ENCODE measurements at places on chromosomes 3 and 15.

DNA sequence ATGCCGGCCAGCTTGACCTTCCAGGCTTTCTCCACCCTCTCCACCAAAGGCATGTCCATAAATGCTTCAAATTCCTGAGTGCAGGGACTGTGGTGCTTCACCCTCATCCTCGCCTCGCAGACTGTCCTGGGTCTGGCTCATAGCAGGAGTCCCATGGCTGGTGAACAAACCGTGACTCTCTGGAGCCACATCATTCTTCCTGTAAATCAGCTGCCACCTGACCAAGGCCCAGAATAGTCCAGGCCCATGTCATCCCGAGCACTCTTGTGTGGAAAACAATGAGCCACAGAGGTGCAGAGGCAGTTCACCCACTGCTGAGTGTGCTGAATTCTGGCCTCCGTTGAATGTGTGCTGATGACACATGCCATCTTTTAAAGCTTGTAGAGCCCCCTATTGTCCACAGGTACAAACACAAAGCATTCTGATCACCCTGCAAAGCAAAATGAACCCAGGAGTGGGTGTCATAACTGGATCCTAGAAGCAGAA, 68.6 kb downstream of the ABHD5 start:
- DNase-seq, result no peak

DNA sequence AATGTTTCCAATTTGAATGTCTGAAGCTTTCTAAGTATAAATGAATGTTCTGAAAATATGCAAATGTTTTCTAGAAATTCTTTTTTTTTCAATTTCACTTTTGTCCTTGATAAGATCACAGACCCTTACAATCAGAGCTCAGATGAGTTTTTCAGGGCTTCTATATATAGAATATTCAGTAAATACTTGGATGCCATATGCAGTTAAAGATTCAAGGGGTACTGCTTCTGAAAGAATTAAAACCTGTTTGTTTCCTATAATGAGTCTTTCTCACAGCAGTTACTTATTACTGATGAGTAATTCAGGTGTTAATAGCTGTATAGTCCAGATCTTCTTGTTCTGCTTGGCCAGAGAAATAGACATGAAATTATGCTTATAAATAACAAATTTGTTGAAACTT, 812.6 kb downstream of the ZPLD1 start:
- DNase-seq, result no peak

- no peak for DNase-seq
These were observed 827 bp downstream of the PLCB2 start for GRCh38 chr15:40306908-40307307.

DNA sequence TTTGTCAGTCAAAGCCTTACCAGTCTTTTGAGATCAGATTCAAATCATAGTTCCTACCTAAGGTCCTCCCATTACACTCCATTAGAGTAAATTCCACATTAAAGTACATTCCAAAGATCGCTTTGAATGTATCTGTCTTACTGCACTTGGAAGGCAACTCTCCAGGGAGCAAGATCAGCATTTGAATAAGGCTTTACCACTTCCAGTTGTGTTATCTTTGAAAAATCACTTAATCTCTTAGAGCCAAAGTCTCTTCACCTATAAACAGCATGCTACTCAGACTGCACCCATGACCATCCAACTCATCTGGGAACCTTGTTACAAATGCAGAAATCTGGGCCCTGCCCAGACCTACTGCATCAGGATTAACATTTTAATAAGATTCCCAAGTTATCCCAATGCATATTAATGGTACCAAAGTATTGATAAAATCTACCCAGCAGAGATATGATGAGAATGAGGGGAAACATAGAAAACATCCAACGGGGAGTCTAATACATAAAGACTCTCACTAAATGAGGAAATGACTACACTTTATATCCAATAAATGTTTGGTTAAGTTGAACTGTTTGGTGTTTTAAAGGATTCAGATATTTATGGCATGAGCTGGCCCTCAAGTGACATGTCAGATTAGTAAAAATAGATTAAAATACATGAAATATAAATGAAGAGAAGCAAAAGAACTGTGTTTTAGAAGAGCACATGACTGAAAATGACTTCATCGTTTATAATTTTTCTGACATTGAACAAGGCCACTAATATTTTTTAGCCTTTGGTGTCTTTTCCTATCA, 75.9 kb downstream of the TNIK start:
- DNase-seq, result no peak

DNA sequence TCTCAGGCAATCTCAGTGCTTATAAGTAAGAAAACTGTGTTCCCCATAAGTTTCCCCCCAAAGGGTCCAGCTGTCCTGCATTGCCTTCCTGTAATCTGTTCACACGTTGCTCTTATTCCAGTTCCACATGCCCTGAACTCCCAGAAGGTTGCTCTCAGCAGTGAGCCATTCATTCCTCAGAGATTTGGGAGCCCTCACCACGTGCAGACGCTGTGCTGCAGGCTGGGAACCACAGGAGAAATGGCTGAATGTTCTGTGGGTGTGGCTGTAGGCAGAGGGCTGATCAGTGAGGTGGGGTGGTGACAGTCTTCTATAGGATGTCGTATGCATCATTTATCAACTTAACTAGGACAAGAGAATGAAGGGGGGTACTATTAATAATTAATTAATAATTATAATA, 3.3 kb upstream of the THSD4 start:
- no peak for DNase-seq

- no peak for DNase-seq
These were observed 58.5 kb upstream of the PRR23E start for GRCh38 chr3:127134466-127134865.

- DNase-seq, result peak; percentile 96
These were observed at the start of gene DHX30 for GRCh38 chr3:47802734-47803479. TSS of gene DHX30 (plus strand) at chr3:47803138. CDS start at chr3:47810684, 7,546 bp downstream.

DNA sequence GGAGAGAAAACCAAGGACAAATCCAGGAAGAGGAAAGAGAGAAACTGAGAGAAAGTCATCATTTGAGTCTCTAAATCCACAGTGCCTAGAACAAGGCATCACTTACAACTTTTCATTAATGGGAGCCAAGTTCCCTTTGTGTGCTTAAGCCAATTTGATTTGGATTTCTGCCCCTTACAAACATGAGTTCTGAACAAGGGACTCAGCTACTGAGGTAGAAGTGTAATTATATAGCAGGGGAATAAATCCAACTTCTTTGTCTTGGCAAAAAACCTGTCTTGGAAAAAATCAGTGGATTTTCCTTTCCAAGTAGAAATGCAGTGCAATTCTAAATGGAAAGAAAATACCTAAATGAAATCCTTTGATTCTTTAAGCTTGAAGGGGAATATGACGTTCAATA, 307.2 kb upstream of the CNTN3 start:
- DNase-seq, result no peak

DNA sequence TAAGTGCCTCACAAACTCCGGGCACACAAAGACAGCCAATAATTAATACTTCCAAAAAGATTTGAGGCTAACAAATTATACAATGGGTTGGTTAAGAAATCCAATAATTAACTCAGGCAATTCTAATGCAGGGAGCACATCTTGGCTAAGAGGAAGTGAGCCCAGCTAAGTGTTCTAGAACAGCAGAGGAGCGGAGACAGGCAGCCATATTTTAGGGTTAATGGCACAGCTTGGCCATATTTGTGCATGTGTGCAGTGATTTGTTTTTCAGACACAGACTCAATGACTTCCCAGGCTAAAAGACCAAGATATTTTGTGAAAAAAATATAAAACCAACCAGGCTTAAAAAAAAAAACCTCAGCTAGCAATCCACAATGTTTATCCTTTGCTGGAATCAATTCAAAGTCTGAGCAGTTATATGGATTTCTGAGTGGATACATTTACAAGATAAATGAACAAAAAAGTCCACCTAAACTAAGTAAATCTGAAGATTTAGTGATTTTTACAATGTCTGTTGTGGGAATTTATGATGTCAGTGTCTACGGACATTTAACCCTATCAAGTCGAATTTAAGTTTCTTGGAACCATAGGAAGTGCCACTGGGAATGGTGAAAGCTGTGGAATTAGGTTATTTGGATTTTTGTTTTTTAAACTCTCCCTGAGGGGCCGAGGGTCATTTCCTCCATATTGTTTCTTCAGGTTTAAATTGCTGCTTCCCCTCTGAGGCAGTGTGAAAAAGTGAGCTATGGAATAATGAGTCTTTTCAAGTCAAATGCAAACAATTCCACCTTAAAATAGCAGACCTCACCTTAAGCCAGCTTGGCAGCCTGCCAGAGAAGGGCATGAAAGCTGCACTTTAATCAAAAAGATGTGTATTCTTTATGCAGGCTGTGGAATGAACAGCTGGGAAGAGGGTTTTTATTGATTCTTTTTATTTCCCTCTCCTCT, 413.7 kb upstream of the TBL1XR1 start:
- DNase-seq, result no peak

GRCh38 chr15:101013201-101013550, 94.0 kb downstream of the LRRK1 start:
- DNase-seq, result no peak

DNA sequence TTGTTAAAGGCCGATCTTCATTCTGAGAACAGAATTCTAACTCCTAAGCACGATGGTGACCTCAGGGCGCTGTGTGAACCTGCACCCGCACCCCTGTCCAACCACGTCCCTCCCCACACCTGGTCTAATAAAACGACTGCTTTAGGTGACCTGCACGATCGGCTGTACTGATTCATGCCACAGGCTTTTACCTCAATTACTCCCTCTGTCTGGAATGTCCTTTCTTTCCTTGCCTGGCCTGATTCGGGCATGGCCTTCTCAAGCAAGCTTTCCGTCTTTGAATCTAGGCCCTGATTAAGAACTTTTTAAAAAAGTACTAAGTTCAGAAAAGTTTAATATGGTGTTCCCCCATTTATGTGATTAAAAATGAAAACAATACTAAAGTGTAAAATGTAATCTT, 842 bp upstream of the U2SURP start:
- DNase-seq, result no peak

DNA sequence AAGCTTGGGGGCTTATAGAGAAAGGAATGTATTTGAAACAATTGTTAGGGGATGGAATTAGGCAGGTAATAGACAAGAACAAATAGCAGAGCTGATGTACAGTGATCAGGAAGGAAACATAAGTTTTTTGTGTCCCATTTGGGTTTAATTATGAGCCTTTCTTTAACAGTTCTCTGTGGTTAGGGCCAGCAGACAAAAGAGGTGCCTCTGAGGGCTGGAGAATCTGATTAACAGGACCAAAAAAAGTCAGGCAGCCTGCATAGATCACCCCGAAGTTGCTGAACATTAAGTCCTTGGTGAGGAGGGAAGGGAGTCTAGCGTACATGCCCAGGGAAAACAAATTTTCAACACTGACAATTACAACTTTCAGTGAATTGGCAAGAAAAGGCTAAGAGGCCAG, 88.6 kb upstream of the SPRED1 start:
- no peak for DNase-seq

DNA sequence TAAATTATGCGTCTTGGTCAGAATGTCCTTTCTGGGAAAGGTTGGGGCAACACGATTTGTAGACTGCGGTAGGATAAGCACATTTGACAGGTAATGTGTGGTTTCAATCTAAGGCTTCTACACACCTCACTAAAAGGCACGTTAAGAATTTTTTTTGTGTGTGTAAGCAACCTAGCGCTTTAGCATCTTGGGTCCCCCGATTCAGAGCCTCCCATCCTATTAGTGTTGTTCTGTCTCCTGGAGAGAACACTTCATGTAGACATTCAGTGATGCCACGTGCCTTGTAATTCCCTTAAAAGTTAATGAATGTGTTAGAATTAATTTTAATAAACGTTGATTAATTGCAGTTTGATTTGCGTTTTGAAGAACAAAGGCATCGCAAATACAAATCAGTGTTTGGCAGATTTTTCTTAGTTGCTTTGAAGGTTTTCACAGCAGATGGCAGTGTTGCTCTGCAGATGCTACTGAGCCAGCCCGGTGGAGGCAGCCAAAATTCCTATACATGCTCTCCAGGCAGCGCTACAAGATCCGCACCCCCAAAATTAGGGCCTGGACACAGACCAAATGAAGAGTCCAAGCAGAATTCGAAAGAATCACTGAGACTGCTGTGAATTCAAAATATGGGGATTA, 63.5 kb downstream of the OTOL1 start:
- DNase-seq, result no peak

DNA sequence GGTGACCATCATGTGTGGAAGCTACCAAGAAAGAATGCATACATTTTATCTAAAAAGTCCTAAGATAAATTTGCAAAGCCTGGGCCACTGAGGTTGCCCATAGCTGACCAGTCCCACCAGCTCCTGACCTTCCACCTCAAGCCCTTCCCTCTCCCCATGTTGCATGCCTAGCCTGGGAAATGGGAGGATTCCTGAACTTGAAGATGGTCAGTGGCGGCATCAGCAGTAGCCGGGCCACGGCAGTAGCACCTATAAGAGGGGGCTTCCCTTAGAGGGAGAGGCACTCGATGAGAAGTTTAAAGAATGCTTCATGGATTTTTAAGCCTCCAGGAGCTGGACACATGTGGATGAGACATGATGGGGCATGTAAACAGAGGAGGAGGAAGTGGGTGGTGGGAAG, 172.1 kb downstream of the KLF13 start:
- no peak for DNase-seq

DNA sequence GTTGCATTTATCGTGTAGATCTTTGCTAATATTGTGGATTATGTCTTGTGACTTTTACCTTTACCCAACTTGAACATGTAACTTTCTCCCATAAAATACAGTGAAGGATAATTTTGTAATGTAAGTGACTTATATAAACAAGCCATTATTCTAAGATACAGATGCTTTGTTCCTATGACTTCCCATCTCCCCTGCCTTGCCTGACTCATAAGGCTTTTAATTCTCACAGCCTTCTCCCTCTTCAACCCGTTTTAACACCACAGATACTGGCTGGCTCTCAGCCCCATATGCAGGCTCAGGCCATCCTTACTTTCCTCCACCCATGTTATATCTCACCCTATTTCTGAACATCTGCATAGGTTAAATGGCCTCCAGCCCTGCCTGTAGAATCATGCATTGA, 4.1 kb downstream of the CCNDBP1 start:
- no peak for DNase-seq

DNA sequence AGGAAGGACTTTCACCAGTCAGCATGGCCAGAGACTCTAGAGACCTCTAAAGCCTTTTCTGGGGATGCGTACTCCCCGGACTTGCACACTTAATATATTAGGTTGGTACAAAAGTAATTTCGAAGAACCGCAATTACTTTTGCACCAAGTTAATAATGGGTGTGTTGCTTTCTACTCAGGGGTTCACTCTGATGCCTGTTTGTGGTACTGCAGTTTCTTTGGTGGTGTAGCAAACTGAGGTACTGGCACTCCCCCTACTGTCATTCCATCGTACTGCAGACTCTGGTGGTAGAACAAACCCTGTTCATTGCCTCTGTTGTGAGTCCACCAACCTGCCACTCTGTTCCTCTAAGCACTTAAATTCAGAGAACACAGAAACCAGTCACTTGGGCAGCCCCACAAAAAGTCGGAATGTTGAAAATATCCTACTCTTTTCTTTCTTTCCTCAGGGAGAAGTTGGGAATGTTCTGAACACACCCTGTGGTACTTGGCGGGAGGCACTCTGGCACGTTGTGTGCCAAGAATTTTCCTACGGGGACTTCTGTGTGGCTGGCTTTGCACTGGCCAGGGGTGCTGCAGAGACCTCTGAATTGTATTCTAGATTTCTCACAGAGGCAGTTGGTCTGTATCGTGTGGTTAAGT, 46.3 kb downstream of the GABRG3 start:
- DNase-seq, result no peak
